ENCODE measurements at places on chromosomes 4 and X.

- no peak for DNase-seq
Observed at GRCh38 chr4:153154007-153154975, 50.0 kb upstream of the TRIM2 start.

DNA sequence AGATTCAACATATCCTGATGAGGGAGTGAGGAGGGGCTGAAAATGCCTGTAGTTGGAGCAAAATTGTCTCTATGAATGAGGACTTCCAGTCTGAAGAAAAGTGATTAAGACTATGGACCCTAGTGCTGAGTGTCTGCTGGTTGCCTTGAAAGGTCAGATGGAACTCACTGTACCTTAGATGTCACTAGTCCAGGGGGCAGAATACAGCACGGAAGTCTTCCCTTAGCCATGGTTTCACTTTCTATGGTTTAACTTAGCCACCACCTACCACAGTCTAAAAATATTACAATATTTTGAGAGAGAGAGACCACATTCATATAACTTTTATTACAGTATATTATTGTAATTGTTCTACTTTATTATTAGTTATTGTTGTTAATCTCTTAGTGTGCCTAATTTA lies 223.1 kb downstream of the FMR1NB start:
- DNase-seq: no peak

GRCh38 chr4:32562010-32562409 lies 1841.8 kb downstream of the PCDH7 start:
- no peak for DNase-seq

- DNase-seq: no peak
Observed at GRCh38 chrX:24301060-24301459, 12.8 kb downstream of the SUPT20HL2 start.

- no peak for DNase-seq
Observed at GRCh38 chrX:45716750-45717149, 516.1 kb upstream of the DIPK2B start.

DNA sequence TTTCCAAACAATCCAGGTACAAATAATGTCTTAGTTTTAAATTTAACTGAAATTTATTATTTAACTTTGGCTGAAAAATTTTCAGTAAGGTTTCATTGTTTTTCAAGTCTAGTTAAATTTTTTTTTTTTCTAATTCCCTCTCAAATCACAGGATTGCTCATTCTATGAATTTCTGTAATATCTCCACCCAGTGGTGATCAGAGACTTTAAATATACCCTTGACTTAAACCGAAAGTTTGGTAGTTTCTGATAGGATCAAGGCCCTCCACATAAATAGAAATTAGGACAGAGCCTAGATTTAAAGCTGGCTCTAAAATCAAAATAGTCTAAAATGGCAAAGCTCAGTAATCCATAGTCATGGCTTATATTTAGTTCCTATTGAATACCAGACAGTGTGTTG lies 175.4 kb downstream of the TBCK start:
- DNase-seq: no peak

DNA sequence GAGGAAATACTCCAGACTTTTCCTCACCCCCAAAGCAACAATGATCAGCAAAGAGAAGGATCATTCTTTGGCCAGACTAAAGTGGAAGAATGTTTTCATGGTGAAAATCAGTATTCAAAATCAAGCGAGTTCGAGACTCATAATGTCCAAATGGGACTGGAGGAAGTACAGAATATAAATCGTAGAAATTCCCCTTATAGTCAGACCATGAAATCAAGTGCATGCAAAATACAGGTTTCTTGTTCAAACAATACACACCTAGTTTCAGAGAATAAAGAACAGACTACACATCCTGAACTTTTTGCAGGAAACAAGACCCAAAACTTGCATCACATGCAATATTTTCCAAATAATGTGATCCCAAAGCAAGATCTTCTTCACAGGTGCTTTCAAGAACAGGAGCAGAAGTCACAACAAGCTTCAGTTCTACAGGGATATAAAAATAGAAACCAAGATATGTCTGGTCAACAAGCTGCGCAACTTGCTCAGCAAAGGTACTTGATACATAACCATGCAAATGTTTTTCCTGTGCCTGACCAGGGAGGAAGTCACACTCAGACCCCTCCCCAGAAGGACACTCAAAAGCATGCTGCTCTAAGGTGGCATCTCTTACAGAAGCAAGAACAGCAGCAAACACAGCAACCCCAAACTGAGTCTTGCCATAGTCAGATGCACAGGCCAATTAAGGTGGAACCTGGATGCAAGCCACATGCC lies 89.7 kb downstream of the TET2 start:
- DNase-seq: no peak

GRCh38 chr4:37516057-37516775 lies 170.0 kb downstream of the RELL1 start:
- DNase-seq: no peak

- DNase-seq: peak; percentile 64
Observed at GRCh38 chrX:25548811-25549210, 533.0 kb upstream of the ARX start.

DNA sequence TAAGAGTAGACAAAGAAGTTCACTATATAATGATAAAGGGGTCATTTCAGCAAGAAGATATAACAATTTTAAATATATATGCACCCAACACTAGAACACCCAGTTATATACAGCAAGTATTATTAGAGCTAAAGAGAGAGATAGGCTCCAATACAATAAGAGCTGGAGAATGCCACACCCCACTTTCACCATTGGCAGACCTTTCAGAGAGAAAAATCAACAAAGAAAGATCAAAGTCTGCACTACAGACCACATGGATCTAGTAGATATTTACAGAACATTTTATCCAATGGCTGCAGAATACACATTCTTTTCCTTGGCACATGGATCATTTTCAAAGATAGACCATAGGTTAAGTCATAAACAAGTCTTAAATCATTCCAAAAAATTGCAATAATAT lies 479.7 kb upstream of the DIAPH2 start:
- DNase-seq: no peak

DNA sequence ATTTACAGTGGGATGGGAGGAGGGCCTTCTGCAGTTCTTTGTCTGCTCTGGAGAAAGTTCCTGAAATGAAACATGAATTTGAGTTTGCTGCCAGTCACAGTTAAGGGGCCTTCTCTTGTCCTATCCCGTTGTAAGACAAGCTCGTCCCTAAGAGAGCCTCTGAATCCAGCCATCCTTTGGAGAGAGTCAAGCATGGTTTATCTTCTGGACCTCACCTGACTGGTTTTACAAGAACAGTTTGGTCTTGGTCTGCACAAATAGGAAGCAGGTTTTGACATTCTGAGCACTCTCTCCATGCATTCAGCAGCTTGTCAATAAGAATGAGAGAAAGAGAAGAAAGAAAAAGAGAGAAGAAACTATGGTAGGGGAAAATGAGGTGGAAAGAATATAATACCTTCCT lies 20.4 kb upstream of the TENM3 start:
- no peak for DNase-seq

- no peak for DNase-seq
Observed at GRCh38 chrX:114584375-114584943, 573 bp downstream of the HTR2C start.

DNA sequence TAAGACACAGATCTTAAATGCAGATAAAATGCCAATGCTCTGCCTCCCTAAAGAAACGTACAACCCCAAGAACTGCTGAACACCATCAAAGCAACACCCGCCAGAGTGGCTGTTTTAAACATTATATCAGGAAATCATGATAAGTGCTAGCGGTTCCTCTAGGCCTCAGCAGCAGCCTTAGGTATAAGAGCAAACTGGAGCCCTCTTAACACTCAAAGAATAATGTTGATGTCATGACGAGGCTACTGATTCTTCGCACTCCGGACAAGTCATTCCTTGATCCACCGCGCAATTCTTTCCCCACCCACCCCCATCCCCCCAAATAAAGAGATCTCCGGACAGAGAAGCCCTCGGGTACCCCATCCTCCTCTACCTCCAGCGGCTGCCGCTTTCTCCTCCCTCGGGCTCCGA lies 507 bp downstream of the LIN54 start:
- DNase-seq: no peak

- no peak for DNase-seq
Observed at GRCh38 chr4:140156529-140157171, 2.7 kb upstream of the MAML3 start.

- DNase-seq: no peak
Observed at GRCh38 chr4:103197765-103198110, 405 bp downstream of the CENPE start.

Data from HT1080 (cell line).